ENCODE measurements at places on chromosomes 16 and 17.

DNA sequence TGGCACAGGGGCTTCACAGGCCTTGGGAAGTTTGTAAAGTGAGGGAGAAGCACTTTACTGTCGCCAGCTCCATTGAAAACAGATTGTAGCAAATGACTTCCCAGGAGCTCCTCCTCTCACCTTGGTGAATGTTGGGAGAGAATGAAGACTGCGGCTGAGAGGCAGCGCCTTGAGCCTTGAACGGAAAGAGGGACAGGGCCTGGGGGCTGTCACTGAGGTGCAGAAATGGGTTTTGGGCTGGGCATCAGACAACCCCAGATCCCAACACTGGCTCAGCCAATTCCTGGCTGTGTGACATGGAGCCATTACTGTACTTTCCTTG lies 603 bp upstream of the MRTFB start:
- no peak for DNase-seq

GRCh38 chr16:31754998-31755615 lies 118.5 kb upstream of the ZNF267 start:
- DNase-seq, result no peak

DNA sequence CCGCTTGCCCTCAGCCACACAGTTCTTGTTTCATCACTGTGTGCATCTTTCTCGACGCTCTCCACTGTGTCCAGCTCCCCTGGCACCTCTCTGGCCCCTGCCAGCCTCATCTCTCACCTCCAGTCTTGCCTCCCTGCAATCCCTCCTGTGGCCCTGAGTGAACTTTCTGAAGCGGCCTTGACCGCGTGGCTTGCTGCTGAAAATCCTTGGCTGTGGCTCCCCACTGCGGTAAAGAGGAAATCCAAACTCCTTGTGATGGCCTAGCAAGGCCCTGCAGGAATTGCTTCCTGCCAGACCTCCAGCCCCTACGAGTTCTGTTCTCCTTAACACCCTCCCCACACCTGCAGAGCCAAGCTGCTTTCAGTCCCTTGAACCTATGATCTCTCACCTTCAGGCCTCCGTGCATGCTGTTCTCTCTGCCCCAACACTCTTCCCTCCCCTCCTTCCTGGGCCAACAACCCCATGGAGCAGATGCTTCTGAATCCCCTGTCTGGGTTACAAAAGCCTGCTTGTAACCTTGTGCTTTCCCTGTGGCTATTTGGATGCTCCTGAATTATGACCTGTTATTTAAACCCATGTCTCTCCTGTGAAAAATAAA lies 33.6 kb upstream of the BRD7 start:
- DNase-seq, result no peak

DNA sequence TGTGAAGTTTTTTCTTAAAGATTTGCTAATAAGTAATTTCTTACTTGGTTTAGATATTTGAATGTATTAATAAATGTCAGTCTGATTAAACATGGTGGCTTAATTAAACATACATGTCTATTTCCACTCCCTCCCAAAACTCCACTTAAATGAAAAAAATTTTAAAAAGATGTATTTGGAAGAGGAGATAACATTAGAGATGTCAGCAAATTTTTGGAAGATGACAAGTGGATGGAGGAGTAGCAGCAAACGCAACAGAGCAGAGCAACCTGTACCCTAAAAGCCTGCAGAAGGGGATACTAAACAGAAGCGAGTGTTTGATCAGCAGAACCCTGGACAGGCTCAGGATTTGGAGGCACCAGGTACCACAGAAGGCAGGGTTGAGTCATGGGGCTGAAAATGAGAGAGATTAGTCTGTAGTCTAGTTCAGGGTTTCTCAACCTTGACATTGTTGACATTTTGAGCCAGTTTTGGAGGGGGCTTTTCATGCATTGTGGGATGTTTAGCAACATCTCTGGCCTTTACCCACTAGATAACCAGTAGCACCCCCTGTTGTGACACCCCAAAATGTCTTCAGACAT lies 17.8 kb downstream of the LUC7L3 start:
- no peak for DNase-seq

GRCh38 chr16:3770530-3770929 lies 53.2 kb upstream of the TRAP1 start:
- no peak for DNase-seq

GRCh38 chr16:8182761-8183160 lies 407.6 kb downstream of the TMEM114 start:
- no peak for DNase-seq

DNA sequence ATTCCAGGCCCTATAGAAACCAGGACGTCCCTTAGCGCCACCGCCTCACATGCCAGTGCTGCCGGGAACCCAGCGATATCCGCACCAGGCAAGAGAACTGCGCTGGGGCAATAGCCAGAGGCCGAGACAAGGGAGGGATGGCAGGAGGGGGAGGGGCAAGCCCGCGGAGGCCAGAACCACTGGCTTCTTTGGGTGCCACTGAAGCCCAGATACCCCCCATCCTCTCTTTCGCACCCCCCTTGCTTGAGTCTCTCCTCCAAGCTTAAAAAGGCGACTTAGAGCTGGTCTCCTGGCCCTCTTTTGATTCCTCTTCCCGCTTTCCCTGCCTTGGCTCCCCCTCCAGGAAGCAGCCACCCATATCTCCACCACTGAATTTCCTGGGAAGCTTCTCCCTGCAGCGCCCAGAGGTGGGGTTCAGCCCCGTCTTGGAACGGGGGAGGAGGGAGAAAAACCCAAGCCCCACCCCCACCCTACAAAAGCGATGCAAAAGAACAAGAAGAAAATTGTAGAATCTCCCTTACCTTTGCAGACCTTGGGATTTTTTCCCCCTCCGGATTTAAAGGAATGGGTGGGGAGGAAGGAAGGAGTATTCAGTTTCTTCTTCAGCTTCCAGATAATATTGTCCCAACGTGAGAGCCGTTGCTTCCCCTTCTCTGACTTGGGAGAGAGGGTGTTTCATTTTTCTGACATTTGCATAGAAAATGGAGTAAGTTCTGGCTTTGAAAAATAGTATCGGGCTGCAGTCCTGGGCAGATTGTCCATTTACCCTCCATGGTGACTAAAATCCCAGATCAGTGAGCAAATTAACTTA lies 622 bp downstream of the HOXB6 start:
- DNase-seq, result no peak
